ENCODE measurements at places on chromosomes 6 and 20.

GRCh38 chr6:165325609-165326008 is 16.2 kb upstream of the C6orf118 start:
- no peak for DNase-seq

DNA sequence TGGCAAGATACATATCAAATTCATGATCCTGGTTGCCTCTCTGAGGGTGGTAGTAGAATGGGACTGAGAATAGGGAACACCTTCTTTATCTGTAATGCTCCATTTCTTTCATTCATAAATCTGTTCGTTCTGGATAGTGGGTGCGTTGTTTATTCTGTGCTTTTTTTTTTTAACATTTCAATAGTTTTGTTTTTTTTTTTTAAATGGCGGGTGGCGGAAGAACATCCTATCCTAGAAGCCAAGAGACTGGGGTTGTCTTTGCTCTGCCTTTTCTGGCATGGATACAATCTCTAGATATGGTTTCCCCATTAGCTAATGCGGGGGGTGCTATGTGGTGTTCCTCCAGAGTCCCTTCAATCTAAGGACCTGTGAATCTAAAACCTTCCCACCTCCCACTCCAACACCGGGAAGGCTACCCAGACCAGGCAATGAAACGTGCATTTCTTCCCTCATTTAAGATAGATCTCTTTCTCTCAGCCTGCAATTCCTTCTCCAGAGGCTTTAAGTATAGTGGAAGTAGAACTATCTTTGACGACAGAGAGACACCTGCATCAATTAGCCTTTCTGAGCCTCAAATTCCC is 883 bp upstream of the CCDC28A start:
- no peak for DNase-seq

DNA sequence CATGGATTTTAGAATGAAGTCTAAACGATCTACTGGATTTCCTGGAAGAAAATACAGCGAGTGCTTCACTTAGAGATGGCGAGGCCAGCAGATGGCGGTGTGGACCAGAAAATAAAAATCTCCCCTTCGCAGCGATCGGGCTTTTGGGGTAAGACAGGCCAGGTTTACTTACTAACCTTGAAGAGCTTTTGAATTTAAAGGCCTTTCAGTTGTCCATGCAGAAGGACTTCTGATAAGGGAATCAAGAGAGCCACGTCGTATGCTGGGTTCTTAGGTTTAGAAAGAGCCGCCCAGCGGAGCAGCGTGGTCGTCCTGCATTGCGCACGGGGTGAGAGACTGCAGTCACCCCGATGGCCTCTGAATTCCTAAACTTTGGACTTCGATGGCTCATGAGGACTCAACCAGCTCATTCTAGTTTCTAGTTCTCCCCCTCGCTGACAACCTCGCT is 125.2 kb upstream of the RALGAPA2 start:
- peak; percentile 18 for DNase-seq

GRCh38 chr20:34709044-34709830 is 5.1 kb downstream of the TP53INP2 start:
- DNase-seq: peak; percentile 86

- peak; percentile 34 for DNase-seq
Observed at GRCh38 chr6:7050872-7051779, 56.6 kb upstream of the RREB1 start.

DNA sequence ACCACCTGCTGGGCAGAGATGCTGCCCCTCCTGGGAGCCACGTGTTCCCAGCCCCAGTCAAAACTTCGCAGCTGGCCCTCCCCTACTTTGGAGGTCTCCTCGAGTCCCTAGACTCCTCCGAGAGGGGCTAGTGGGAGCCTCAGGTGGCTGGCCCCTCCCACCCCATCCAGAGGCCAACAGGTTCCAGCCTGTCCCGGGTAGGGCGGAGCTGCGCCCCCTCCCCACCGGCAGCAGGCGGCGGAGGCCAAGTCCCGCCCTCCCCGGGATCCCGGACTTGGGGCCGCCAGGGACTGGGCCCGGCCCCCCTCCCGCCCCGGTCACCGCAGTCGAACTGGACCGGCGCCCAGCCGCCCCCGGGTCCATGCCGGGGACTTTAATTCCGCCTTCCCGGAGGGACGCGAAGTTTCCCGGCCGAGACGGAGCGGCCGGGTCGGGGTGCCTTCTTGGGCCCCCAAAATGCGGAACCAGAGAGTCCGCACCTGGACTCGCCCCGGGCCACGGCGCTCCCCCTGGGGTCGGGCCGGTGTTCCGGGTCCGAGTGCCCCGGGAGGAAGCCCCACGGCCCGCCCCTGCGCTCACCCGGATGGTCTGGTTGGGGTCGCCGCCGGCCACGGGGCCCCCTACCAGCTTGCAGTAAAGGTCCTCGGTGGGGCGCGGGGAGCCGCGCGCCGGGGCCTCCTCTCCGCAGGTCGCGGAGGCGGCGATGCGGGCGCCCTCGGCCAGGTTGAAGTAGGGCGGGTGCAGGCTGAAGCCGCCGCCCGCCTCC is 559 bp downstream of the LAMA5 start:
- DNase-seq: no peak

DNA sequence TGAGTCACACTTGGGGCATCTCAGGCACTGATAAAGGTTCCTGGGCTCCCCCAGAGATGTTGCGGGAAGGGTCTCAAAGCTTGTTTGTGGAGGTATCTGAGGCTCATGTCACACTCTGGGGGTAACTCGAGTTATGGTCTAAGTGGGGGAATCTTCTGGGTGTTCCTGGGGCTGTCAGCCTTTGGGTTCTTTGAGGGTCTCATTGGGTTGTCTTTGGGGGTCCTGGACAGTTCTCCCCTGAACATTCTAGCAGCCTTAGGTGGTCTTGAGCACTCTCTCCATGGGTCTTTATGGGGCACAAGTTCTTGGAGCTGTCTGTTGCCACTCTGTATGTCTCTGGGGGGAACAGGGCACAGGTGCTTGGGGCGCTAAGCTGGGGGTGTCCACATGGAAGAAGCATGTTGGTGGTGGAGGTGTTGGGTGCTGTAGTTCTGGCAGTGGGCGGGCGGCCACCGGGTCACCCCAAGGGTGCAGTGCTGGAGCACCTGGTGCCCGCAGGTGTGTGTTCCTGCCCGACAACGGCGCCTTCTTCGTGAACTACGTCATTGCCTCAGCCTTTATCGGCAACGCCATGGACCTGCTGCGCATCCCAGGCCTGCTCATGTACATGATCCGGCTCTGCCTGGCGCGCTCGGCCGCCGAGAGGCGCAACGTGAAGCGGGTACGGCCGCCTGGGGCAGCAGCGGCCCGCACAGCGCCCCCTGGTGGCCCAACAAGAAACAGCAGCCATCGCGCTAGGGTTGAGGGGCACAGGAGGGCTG is 7.1 kb upstream of the CAPN11 start:
- DNase-seq: peak; percentile 78

DNA sequence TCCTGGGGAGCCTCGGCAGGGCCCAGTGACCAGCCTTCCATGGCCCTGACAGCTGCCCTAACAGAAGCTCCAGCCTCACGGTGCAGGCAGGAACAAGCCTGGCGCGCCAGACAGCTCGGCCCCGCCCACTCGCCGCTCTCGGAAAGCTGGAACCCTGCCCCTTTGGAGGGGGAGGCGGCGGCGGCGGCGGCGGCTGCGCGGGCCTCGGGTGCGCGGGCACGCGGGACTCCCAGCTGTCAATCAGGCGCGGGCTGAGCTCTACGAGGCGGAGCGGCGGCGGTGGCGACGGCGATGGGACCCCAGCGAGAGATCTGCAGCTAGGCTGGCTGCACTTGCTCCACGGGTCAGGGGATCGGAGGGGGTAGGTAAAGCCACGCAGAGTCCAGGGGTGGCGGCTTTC is at the start of gene NRSN1:
Gene NRSN1, plus strand, starts transcription at position 236 of the 400 bp plus-strand sequence. CDS start 8,113 bp downstream, outside the sequence.
- no peak for DNase-seq

DNA sequence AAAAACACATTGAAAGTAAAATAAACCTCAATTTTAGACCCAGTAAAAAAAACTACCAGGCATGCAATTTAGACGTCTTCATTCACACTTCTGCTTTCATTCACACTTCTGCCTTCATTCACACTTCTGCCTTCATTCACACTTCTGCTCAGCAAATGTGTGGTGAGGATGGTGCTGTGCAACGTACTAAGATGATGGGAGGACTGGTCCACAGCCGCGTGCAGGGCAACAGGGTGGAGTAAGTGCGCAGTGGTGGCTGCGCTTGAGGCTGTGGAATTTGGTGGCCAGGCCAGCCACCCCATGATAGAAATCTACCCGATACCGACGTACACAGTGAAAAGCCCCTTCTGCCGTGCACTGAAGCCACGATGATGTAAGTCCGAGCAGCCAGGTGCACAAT is 114.3 kb upstream of the CD93 start:
- peak; percentile 6 for DNase-seq
